ENCODE measurements at places on chromosomes 13 and 19. TPM values are rescaled to one million over a fixed set of nuclear protein-coding genes. Genes with fewer than 3 reads are reported as not detected.

DNA sequence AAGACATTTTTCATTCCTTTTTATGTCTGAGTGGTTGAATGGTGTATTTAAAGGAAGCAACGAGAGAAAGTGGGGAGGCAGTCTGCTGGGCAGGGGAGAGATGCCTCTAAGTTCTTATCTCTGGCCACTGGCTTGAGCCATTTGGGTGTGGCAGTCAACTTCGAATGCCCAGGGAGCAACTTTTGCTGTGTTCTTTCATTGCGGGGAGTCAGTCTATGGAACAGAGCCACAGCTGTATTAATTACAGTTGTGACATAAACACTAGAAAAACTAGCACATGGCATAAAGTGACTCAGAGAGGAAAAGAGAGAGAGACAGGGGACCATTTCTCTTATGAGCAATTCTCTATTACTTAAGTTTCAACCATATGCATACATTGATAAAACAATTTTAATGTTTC, 40.4 kb upstream of the PDCD5 start:
- no peak for DNase-seq
- H3K4me3 ChIP-seq = no peak overlapping the region
- H3K36me3 ChIP-seq = no peaks in the 10 kb centered on the region
- H3K4me1 ChIP-seq = no peaks in the 10 kb centered on the region
- H3K27me3 ChIP-seq = peaks cover 2% of the 10 kb centered on the region
- H3K27ac ChIP-seq = no peak overlapping the region

DNA sequence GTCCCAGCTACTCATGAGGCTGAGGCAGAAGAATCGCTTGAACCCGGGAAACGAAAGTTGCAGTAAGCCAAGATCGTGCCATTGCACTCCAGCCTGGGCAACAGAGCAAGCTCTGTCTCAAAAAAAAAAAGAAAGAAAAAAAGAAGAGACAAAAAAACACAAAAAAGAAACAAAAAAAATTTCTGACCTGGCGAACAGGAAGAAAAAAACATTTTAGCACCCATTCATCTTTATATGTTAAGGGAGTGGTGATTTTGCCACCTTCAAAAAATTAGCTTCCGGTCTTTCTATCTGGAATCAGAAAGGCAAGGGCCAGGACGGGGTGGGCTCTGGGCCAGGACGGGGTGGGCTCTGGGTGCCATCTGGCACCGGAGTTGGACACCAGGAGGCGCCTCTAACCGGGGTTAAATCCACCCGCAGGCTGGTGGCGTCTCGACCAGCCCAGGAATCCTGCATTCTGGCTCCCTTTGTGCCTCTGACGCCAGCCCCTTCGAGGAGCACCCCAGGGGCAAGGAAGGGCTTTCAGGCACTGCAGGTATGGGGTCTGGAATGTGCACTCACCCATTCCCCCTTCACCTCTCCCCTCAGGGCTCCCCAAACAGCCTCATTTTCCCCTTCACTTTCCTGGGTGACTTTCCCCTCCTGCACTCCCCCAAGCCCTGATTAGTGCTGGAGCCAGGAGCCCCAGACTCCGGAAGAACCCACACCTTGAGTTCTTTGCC, 10.4 kb upstream of the ZSWIM4 start:
- peaks cover 35% of the 10 kb centered on the region for H3K4me1 ChIP-seq
- DNase-seq = peak; percentile 75
- no peaks in the 10 kb centered on the region for H3K36me3 ChIP-seq
- peak overlapping the region; percentile 57 for H3K27ac ChIP-seq
- no peaks in the 10 kb centered on the region for H3K27me3 ChIP-seq
- H3K4me3 ChIP-seq = no peak overlapping the region

DNA sequence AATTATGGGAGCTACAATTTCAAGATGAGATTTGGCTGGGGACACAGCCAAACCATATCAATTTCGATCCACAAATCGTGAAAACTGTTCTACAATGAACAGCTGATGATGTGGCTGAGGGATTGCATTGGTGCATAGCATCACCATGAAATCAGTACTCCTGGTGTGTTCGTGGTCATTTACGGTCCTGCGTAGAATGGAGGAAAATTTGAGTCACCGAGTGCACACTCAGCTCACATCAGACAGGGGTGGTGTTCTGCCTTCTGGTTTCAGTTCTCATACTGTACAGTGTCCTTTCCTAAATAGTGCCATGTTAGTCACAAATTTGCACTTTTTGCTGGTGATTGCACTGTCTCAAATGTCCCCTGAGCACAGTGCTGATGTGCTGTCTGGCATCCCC, 39.2 kb downstream of the MYH14 start:
- no peak for DNase-seq
- H3K27me3 ChIP-seq = no peaks in the 10 kb centered on the region
- H3K4me1 ChIP-seq = no peaks in the 10 kb centered on the region
- no peak overlapping the region for H3K4me3 ChIP-seq
- no peak overlapping the region for H3K27ac ChIP-seq

Gene PCDH9
- 0.25 TPM for total RNA-seq

Gene C13orf42
- total RNA-seq = not detected

Gene ONECUT3
- not detected for total RNA-seq

Measured in activated CD4-positive, alpha-beta T cell treated with anti-CD3 and anti-CD28 coated beads, Interleukin-2, amount 10 ng/mL, durations not matched to agents 7 days and 5 days (primary cell).